HCT116 (cell line): ENCODE measurements at places on chromosomes 3 and 15. TPM values are rescaled to one million over a fixed set of nuclear protein-coding genes. Genes with fewer than 3 reads are reported as not detected.

Gene SLC15A2
- total RNA-seq, result 0.96 TPM

Gene PPARG
- 71.6 TPM for total RNA-seq

Gene HAUS2
- total RNA-seq, result 39.8 TPM

Gene FANCI
- 112 TPM for total RNA-seq

Gene TUSC7
- total RNA-seq, result not detected

Gene KCNH8
- 0.12 TPM for total RNA-seq

DNA sequence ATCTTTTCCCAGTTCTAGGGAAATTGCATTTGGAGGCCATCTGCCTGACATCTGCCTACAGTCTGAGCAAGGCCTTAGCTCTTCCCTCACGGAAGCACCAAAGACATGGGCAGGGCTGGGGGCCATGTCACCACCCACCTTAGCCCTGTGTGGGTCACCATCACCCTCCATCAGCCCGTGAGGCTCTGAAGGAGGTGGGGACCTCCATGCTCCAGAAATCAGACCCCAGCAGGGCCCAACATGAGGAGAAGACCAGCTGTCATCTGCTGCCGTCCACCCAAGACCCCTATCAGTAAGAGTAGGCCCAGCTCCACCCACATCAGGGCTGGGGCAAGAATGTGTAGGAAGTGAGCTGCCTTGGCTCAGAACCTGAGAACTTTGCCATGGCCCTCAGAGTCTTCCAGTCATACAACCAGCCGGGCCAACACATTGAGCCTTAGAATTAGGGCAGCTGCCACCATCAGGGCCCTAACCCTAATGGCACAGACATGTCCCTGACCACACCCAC is 1.9 kb downstream of the TMIE start:
- H3K27me3 ChIP-seq, result no peaks in the 10 kb centered on the region
- no peak for DNase-seq
- H3K27ac ChIP-seq, result no peak overlapping the region
- no peaks in the 10 kb centered on the region for H3K36me3 ChIP-seq
- peaks cover 15% of the 10 kb centered on the region for H3K4me1 ChIP-seq

GRCh38 chr3:49017971-49018706 is at the start of gene DALRD3:
DALRD3 (minus strand) TSS chr3:49018580; CDS start chr3:49018564, 16 bp downstream.
- peak within 1 kb of the TSS; percentile 99 for H3K27ac ChIP-seq
- no peaks in the 10 kb centered on the region for H3K27me3 ChIP-seq
- DNase-seq, result peak; percentile 79
- H3K4me1 ChIP-seq, result peaks cover 16% of the 10 kb centered on the region

DNA sequence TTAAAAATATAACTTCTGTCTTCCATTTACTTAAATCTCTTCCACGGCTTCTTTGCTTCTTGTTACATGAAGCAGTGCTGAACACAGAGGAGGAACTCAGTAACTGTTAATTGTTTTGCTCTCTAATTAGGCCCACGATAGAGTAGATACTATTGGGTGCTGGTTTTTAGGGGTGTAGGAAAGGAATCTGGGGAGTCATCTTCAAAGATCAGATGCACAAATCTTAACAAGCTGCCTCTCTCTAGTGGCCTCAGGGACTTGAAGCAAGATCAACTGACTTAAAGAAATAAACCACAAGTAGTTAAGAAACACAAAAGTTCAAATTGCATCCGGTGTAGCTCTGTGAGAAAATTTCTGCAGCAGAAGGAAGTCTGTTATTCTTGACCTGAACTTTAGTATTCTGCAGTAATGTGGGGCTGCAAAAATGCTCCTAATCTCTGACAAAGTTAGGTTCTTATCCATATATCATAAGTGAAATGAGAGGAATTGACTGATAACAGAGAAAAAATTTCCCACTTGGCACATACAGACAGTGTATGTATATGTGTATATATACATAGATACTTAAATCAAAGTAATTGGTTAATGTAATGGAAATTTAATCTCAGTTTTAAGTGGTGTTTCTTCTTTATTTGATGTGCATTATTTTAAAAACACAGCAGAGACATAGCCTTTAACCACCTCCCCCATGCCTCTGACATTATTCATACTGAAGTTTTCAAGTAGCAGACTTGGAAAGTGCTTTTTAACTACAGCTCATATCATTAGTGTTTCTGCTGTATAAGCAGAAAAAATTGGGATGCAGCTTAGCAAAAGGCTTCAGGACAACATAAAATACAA is 51.8 kb downstream of the CHST2 start:
- no peak overlapping the region for H3K27ac ChIP-seq
- no peak overlapping the region for H3K4me3 ChIP-seq
- H3K4me1 ChIP-seq, result no peaks in the 10 kb centered on the region
- no peaks in the 10 kb centered on the region for H3K27me3 ChIP-seq

GRCh38 chr3:49132437-49133225 is at the start of gene LAMB2:
LAMB2 (minus strand) TSS chr3:49133050; CDS start chr3:49132867, 183 bp downstream.
- peaks cover 46% of the 10 kb centered on the region for H3K4me1 ChIP-seq
- H3K4me3 ChIP-seq, result peak within 1 kb of the TSS; percentile 70
- H3K27me3 ChIP-seq, result no peaks in the 10 kb centered on the region

DNA sequence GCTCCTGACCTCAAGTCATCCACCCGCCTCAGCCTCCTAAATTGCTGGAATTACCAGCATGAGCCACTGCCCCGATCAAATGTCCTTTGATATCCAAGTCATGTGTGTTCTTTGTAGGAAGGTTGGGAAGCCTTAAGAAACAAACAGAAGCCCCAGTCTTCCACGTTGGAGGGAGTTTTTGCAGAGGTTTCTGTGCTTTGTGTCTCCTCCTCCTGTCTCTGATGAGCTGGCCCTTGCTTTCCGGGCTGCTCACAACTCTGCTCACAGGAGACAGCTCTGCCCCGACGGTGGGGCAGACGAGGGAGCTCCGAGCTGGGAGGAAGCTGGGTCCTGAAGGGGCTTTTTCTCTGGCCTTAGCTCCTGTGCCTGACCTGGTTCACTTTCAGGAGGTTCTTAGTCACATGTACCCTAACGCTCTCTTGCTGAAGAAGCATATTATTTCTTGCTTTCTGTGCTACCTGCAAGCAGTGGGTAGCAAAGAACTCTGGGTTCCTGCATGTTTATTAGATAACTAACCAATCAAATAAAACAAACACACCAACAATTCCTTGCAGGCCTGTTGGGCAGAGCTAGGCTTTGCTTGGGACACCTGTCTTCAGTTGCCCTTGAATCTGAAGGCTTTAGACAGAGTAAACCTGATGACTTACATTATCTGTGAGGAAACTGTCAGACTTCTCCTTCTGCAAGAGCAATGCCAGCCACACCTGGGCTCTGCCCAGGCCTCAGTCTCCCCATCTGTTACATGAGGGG is 52.6 kb upstream of the SMAD6 start:
- H3K4me3 ChIP-seq, result no peak overlapping the region
- peaks cover 8% of the 10 kb centered on the region for H3K4me1 ChIP-seq
- H3K27ac ChIP-seq, result no peak overlapping the region
- DNase-seq, result no peak
- H3K36me3 ChIP-seq, result no peaks in the 10 kb centered on the region

GRCh38 chr3:172653004-172653572 is 57.8 kb downstream of the NCEH1 start:
- H3K36me3 ChIP-seq, result no peaks in the 10 kb centered on the region
- H3K4me3 ChIP-seq, result no peak overlapping the region
- peaks cover 43% of the 10 kb centered on the region for H3K4me1 ChIP-seq

DNA sequence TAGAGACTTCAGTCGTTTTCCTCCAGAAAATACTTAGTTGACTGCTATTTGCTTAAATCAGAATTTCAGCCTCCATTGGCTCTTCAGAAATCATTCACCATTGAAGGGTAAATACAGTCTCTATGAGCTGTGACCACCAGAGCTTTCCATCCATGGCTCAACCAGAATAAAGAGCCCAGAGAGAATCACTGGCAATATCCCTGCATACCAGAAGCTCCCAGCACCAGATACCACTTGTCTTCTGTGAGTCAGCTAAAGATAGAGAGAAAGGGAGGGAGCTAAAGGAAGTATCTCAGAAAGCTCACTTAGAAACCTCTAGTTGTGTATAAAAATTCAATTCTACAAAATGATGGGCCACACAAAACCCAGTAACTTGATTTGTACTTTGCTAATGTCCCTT is 115.2 kb upstream of the TMCO5A start:
- no peak overlapping the region for H3K4me3 ChIP-seq
- 0 out of 2 replicates have a peak, but pooled peaks cover 3% of the 10 kb centered on the region for H3K27me3 ChIP-seq
- no peak for DNase-seq

DNA sequence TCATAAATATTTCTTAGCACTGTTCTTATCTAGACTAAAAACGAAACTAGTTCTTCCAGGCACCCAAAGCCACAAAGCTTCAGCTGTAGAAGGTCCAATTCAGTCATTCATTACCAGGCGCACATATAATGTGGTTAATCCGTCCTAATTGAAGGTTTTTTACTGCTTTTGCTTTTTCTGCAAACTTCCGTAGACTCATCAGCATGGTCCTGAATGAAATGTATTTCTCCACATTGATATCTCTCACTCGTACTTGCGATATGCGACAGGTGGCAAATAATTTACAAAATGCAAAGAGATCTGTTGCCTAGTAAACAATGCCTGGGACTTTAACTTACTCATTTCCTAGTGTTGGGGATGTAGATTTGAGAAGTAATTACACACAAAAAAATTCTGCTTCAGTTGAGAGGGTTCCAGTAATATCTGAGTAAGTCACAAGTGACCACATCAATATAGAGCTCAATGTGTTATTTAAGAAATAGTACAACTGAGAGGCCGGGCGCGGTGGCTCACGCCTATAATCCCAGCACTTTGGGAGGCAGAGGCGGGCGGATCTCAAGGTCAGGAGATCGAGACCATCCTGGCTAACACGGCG is 75.0 kb upstream of the MBNL1 start:
- no peaks in the 10 kb centered on the region for H3K36me3 ChIP-seq
- H3K4me3 ChIP-seq, result no peak overlapping the region
- no peak for DNase-seq

- H3K4me1 ChIP-seq, result no peaks in the 10 kb centered on the region
- H3K4me3 ChIP-seq, result no peak overlapping the region
- no peak overlapping the region for H3K27ac ChIP-seq
- DNase-seq, result no peak
- no peaks in the 10 kb centered on the region for H3K27me3 ChIP-seq
- H3K36me3 ChIP-seq, result peaks cover 45% of the 10 kb centered on the region
These were observed 38.4 kb downstream of the UBP1 start for GRCh38 chr3:33401781-33402180.

DNA sequence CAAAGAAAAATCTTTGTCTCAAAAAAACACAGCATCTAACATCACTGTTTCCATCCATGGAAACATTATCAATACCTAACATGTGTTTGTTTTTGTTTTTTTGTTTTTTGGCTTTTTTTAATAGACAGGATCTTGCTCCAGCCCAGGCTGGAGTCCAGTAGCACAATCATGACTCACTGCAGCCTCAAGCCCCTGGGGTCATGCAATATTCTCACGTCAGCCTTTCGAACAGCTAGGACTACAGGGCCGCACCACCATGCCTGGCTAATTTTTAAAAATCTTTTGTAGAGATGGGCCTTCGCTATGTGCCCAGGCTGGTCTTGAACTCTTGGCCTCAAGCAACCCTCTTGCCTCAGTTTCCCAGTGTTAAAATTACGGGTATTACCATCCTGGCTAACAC is 52.8 kb downstream of the RAF1 start:
- H3K4me1 ChIP-seq, result no peaks in the 10 kb centered on the region
- H3K27me3 ChIP-seq, result no peaks in the 10 kb centered on the region
- H3K36me3 ChIP-seq, result peaks cover 15% of the 10 kb centered on the region
- no peak for DNase-seq
- H3K27ac ChIP-seq, result no peak overlapping the region

- no peaks in the 10 kb centered on the region for H3K36me3 ChIP-seq
- H3K4me1 ChIP-seq, result no peaks in the 10 kb centered on the region
- H3K27ac ChIP-seq, result no peak overlapping the region
- peaks cover 40% of the 10 kb centered on the region for H3K27me3 ChIP-seq
- H3K4me3 ChIP-seq, result no peak overlapping the region
- no peak for DNase-seq
These were observed 353.4 kb downstream of the EPHB1 start for GRCh38 chr3:135148398-135149020.

- H3K27me3 ChIP-seq, result no peaks in the 10 kb centered on the region
- peaks cover 12% of the 10 kb centered on the region for H3K4me1 ChIP-seq
- H3K36me3 ChIP-seq, result no peaks in the 10 kb centered on the region; the same call in 1 of the 2 replicates
- no peak overlapping the region for H3K4me3 ChIP-seq
These were observed 26.9 kb downstream of the TNK2 start for GRCh38 chr3:195881276-195881988.

DNA sequence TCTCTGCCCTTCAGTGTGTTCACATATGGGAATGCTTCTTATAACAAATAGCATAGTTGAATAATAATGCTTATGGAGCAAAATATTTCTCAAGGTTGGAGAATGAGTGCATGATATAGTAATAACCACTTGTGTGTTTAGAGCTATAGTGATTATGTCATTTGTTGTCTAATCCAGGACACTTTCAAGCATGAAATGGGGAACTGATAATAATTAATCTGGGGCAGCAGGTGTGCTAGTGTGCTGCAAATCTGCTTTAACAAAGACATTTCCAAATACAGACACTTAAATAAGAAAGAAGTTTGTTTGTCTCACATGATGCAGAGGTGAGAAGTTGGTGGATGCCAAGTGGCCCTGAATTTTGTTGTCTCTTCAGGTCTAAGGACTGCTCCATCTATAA is 579.3 kb upstream of the GRM7 start:
- no peaks in the 10 kb centered on the region for H3K27me3 ChIP-seq
- H3K4me3 ChIP-seq, result no peak overlapping the region
- H3K4me1 ChIP-seq, result no peaks in the 10 kb centered on the region
- no peak overlapping the region for H3K27ac ChIP-seq

GRCh38 chr3:115099986-115100571 is 47.0 kb downstream of the ZBTB20 start:
- H3K4me1 ChIP-seq, result no peaks in the 10 kb centered on the region
- no peak overlapping the region for H3K27ac ChIP-seq
- H3K36me3 ChIP-seq, result no peaks in the 10 kb centered on the region

DNA sequence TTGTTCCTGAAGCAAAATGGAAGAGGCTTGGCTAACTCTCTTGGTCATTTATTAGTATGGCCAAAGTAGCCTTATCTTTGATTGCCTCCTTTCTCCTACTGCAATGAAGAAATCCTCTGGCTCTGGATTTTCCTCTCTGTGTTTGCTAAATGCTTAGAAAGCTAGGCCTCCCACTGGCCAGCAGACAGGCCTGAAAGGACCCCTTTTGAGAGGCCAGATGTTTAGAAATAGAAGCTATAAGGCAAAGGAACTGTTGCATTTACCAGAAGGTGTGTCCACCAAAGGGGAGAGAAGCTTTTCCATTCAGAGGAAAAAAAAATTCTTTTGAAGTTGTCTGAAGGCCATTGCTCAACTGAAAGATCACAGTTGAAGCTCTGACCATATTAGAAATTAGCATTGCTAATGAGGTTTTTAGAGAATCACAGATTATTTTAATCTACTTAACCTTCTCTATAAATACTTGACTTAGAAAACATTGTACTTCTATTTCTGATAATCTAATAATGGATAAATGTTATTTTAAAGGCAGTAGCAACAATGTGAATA is 160.8 kb downstream of the SYNPR start:
- H3K4me3 ChIP-seq, result no peak overlapping the region
- H3K27me3 ChIP-seq, result peaks cover 12% of the 10 kb centered on the region
- no peaks in the 10 kb centered on the region for H3K4me1 ChIP-seq
- H3K27ac ChIP-seq, result no peak overlapping the region

DNA sequence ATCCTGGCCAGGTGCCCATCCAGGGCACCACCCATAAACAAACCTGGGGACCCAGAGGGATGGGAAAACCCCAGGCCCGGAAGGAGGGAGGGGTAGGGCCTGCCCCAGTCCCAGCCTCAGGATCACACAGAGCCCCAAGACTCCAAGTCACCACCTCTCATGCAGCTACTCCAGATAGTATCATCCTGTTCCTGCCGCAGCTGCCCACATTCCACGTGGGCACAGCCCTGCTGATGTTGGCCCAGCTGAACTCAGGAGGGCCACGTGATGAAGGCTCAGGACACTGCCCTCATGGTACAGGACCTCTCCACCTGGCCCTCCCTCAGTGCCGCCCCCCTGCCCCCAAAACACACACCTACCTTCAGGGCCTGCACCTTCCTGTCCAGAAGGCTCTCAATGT is 69.5 kb downstream of the CACNA2D2 start:
- DNase-seq, result no peak
- H3K36me3 ChIP-seq, result no peaks in the 10 kb centered on the region
- no peaks in the 10 kb centered on the region for H3K4me1 ChIP-seq
- no peak overlapping the region for H3K4me3 ChIP-seq
